ENCODE measurements at places on chromosomes 16 and 17. TPM values are rescaled to one million over a fixed set of nuclear protein-coding genes. Genes with fewer than 3 reads are reported as not detected.

The MYO15B gene
- total RNA-seq = 99.8 TPM

The KRT20 gene
- total RNA-seq = 2.4 TPM

The MYO15A gene
- total RNA-seq = 1.2 TPM

The ARMC5 gene
- 12.2 TPM for total RNA-seq

The MT3 gene
- total RNA-seq = not detected

The DNAH17 gene
- total RNA-seq = 0.16 TPM

The MARVELD3 gene
- total RNA-seq = 37.7 TPM

The CCL3 gene
- total RNA-seq = 12.7 TPM

The TLCD2 gene
- total RNA-seq = 4.5 TPM

The CDR2L gene
- total RNA-seq = 16.4 TPM

The STH gene
- not detected for total RNA-seq

The HSF4 gene
- 3.2 TPM for total RNA-seq

The CD300H gene
- total RNA-seq = not detected

The SPNS3 gene
- total RNA-seq = 0.17 TPM

The CACNG1 gene
- not detected for total RNA-seq

The TMC7 gene
- total RNA-seq = 6.5 TPM

The SLFN14 gene
- not detected for total RNA-seq

The TPSD1 gene
- total RNA-seq = not detected

The DNAH3 gene
- total RNA-seq = 0.37 TPM

The C1QTNF8 gene
- not detected for total RNA-seq

The CSH1 gene
- 0.92 TPM for total RNA-seq

The RHBDL1 gene
- total RNA-seq = 2.3 TPM

The GUCY2D gene
- not detected for total RNA-seq

The KRTAP4-1 gene
- total RNA-seq = not detected

The TCAP gene
- total RNA-seq = 0.90 TPM

The CDRT15 gene
- total RNA-seq = not detected

The ZPBP2 gene
- not detected for total RNA-seq

The GDPD1 gene
- total RNA-seq = 5.0 TPM

The KLHDC4 gene
- total RNA-seq = 16.3 TPM

The CLDN7 gene
- 169 TPM for total RNA-seq

The SP6 gene
- total RNA-seq = 1.3 TPM

The NATD1 gene
- 5.4 TPM for total RNA-seq

The CTDNEP1 gene
- 44.6 TPM for total RNA-seq

The CCDC40 gene
- total RNA-seq = 3.0 TPM

The ITGAD gene
- not detected for total RNA-seq

The CA10 gene
- total RNA-seq = 0.33 TPM

The TMIGD1 gene
- total RNA-seq = 3.3 TPM

The KIF18B gene
- 2.1 TPM for total RNA-seq

The NACA2 gene
- total RNA-seq = not detected

The KRT15 gene
- 6.8 TPM for total RNA-seq

The KRTAP9-2 gene
- total RNA-seq = not detected

The AANAT gene
- 0.84 TPM for total RNA-seq

The EME2 gene
- total RNA-seq = 17.7 TPM

The PIK3R6 gene
- 0.10 TPM for total RNA-seq

The TBC1D3E gene
- not detected for total RNA-seq

The CTF1 gene
- total RNA-seq = 1.7 TPM

The GDPD3 gene
- total RNA-seq = 0.67 TPM

The MT4 gene
- total RNA-seq = not detected

The TEKT5 gene
- not detected for total RNA-seq

The VAT1 gene
- total RNA-seq = 181 TPM

The PRSS53 gene
- 1.5 TPM for total RNA-seq

The PLCG2 gene
- 7.8 TPM for total RNA-seq

The AOC3 gene
- total RNA-seq = 1.0 TPM

The TEKT1 gene
- 0.07 TPM for total RNA-seq

The TP53TG3 gene
- total RNA-seq = not detected

The TOX3 gene
- total RNA-seq = 11.8 TPM

The SPNS2 gene
- total RNA-seq = 8.3 TPM

The CCL8 gene
- 0.12 TPM for total RNA-seq

The LGALS9B gene
- not detected for total RNA-seq

The CACNA1H gene
- total RNA-seq = 8.6 TPM

Measured in hepatocyte (in vitro differentiated cells).